GM10248 (cell line): ENCODE measurements at places on chromosomes 7 and 10.
A peak's percentile ranks its signal among the peaks of the same experiment; 100 is the strongest.

DNA sequence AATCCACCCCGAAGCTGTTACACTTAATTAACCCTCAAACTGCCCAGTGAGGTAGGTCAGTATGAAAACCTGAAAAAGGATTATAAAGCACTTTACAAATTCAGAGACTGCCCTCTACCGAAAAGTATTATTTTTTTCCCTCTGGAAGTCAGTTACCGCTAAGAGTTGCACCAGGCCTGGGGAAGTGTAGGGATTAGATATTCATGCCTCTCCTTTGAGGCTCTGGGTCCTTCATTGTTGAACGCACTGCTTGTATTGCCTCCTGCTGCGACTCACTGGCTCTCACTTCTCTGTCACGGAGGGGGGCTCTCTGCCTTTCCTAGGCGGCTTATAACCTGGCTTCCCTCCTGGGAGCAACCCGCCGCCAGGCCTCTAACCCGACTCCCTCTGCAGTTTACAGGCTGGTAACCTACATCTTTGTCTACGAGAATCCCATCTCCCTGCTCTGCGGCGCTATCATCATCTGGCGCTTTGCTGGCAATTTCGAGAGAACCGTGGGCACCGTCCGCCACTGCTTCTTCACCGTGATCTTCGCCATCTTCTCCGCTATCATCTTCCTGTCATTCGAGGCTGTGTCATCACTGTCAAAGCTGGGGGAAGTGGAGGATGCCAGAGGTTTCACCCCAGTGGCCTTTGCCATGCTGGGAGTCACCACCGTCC, 2.7 kb downstream of the RHBDD2 start:
- DNase-seq = no peak

DNA sequence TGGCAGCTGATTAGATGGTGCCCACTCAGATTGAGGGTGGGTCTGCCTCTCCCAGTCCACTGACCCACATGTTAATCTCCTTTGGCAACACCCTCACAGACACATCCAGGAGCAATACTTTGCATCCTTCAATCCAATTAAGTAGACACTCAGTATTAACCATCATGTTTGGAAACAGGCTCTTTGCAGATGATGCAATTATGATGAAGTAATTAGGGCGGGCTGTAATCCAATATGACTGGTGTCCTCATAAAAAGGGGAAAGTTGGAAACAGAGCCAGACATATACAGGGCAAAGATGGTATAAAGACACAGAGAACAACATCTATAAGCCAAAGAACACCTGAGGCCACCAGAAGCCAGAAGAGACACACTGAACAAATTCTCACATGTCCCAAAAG, 658.6 kb downstream of the CCSER2 start:
- no peak for DNase-seq

- no peak for DNase-seq
Observed at GRCh38 chr10:32909456-32909855, 48.6 kb downstream of the ITGB1 start.

GRCh38 chr7:158531661-158532060, 56.0 kb downstream of the PTPRN2 start:
- DNase-seq = no peak

DNA sequence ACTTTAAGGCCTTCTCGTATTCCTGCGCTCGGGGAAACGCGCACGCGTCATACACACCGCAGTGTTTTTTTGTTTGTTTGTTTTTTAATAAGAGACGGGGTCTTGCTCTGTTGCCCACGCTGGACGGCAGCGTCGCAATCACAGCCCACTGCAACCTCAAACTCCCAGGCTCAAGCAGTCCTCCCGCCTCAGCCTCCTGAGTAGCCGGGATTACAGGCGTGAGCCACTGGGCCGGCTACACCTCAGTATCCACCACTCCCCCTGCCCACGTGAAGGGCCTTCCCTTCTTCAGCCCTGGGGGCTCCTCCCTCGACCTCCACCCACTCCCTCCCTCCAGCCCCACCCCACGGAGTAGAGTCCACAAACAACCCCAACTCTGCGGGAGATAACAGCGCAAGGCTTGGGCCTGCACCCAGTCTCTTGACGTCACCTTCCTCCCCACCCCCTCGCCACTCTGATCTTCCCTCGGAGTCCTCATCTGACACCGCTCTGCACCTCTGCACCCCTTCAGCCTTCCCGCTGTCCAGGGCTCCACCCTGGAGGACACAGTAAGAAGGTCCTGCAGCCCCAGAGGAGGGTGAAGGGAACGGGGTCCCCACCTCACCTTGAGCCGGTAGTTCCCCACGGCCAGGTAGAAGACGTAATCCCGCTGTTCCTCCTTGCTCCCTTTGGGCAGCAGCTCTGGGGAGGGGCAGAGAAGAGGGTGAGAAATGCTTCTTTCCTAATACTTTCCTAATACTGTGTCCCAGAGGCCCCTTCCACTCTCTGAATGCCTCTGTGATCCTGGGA, 2.8 kb upstream of the CLDN15 start:
- no peak for DNase-seq

- no peak for DNase-seq
Observed at GRCh38 chr10:103202319-103202718, 9.2 kb upstream of the NT5C2 start.

GRCh38 chr7:2576742-2577491, 18.1 kb downstream of the IQCE start:
- no peak for DNase-seq

GRCh38 chr7:106045139-106045538, 67.0 kb downstream of the SYPL1 start:
- DNase-seq = no peak

DNA sequence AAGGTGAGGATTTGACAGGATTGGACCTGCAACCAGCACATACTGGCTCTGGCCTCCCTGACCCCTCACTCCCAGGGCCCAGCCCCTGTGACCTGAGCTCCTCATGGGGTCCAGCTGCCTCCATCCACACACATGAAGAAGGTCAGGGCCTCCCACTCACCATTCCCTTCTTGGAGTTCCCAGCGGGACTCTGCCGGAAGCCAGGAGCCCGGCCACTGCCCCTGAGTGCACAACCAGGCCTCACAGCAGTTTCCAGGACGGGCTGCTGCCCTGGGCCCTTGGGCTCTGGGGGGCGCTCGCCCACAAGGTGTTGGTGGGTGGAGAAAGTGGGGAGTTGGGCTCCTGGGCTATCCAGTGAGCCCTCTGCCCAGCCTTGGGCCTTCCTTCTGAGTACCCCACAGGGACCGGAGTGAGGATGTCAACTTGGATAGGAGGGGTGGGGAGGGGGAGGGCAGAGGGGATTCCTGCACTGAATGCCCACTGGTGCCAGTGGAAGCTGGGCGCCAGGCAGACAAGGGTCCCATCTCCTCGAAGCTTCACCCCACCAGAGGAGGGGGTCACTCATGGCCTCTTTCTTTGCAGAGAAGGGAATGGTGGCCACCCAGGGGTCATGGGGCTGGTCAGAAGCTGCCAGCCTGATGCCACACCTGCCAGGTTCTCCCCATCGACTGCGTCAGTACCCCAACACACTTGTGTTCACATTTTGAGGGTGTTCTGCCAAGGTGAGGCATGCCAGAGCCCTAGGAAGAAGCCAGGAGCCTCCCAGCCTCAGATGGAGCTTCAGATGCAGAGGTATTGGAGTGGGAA, 115.3 kb downstream of the PTPN20 start:
- no peak for DNase-seq

DNA sequence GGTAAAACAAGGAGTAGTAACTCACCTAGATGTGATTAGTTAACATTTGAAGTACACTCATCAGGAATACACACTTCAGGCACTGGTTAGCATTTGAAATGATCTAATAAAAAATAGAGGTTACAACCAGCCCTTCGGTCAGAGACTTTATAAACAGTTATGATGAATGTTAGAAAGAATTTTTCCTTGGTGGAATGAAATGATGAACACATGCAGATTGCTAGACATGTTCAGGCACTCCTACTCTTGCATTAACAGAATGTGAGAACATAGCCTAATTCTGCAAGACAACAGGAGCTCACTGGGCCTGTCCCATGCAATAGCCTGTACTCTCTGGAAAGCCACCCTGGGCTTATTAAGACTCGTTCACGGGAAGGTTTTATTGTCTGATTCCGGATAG, 47.3 kb upstream of the TECTB start:
- no peak for DNase-seq

DNA sequence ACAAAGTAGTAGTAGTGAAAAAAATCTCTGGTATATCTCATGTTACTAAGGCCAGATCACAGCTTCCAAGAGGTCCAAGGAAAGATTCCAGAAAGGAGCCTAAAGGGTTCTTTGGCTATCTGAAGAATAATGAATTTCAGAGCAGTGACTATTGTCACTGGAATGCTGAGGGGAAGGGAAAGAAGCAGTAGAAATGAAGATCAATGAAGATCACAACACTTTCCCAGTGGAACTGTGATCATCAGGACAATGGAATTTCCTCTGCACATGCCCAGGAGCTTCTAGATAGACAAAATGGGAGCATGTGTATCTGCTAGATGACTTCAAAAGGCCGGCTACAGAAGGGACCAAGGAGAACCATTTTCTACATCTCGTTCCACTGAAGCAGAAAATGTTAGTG, 219.5 kb upstream of the PHYHIPL start:
- no peak for DNase-seq

GRCh38 chr7:28258240-28258639, 77.6 kb upstream of the JAZF1 start:
- DNase-seq = no peak

GRCh38 chr10:10007957-10008356, 1009.7 kb upstream of the CELF2 start:
- DNase-seq = no peak

DNA sequence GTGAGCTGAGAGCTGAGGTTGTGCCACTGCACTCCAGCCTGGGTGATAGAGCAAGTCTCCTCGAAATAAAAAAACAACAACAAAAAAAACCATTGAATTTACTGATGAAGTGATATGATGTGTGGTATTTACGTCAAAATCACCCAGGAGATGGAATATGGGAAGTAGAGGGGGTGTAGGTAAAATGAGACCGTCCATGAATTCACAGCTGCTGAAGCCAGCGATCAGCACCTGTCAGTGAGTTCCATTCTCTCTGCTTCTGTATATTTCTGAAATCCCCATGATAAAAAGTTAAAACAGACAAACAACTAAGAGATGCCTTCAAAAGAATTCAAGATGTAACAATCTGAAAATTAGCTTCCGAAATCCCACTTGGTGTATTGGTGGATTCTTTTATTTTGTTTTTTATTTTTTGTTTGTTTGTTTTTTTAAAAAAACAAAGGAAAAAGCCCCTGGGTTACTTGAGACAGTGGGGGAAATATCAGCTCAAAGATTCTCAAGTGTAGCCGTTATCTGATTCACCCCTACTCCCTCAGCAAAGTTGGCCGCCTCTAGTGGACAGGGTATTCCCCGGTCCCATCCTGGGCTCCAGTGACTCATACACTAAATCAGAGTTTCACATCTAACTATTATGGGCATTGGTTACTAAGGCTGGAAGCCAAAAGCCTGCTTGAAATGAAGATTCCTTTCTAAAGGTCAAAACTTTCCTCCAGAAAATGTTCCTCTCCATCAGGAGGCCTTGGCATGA, 76.4 kb downstream of the MAP3K8 start:
- DNase-seq = peak; percentile 68

DNA sequence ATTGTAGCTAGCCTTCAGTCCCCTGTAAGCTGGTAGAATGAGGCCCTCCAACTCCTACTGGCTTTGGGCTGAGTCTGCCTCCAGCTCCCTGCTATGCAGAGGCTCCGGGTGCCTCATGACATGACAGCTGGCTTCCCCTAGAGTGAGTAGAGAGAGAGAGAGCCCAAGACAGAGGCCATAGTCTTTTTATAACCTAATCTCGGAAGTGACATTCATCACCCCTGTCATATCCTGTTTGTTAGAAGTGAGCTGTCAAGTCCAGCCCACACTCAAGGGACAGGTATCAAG, 53.9 kb upstream of the CTBP2 start:
- no peak for DNase-seq

DNA sequence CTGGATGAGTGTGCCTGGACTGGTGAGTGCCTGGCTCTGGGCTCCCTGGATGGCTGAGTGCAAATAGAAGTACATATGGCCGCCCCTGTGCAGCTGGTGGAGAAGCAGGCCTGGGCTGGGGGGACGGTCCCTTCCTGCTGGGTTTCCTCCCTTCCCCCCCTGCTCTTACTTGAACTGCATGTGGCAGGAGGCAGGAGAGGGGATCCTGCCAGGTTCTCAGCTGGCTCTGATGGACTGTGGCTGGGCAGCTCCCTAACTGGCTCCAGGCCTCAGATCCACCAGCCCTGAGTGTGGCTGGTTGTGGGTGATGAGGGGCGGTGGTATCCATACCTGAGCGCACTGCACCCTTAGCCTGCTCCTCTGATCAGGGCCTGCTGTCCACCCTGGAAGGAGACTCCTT, 26.9 kb downstream of the ADCY1 start:
- DNase-seq = no peak

DNA sequence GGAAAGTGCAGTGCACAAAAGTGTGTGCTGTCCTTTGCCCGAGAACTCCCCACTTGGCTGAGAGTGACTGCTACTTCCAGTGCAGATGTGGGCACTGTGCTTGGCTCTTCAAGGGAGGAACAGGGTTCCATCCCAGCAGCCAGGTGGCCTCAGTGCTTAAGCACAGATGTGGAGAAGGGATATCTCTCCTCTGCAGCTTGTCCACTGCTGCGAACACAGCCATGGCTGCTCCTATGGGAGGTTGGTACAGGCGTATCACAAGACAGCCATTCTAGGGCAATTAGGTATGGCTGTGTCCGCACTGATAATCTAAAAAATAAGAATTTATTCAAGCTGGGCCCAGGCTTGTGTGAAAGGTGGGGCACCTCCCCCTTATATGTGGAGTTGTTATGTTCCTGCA, 66.6 kb downstream of the GLCCI1 start:
- DNase-seq = no peak
